GM12892 (cell line): ENCODE measurements at places on chromosomes 7 and 10.

DNA sequence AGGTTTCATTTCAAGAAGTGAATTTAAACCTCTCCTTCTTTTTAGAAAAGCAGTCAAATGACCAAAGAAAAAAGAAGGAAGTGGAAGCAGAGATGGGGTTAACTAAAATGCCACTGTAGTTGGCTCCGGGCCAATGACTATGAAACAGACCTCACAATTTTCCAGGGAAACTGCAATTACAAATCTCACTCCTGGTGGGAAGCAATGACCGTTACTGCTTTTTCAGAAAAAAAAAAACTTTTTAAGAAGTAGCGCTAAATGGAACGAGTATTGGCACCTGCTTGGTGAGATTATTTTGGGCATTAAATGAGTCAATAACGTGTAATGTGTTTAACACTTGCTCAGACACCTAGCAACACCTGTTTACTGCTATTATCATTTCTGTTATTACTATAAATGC lies 1.2 kb downstream of the SFRP4 start:
- DNase-seq: no peak

DNA sequence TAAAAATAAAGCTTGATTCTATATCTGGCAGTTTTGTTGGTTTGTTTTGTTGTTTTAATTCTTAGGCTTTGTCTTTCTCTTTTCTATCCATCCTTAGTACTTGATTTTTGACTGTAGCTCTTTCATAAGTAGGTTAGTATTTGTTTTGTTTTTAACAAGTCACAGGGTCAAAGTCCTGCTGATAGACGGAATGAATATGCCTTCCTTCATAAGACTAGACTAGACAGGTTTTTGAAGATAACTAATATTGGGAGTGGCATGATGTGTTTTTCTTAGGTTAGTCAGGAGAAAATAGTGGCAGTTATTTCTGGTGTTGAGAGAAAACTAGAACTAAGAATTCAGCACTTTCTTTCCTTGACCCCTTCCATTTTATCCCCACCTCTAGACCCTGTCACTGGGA lies 50.4 kb downstream of the CASD1 start:
- no peak for DNase-seq

- no peak for DNase-seq
Observed at GRCh38 chr10:63115732-63116383, 17.3 kb upstream of the NRBF2 start.

GRCh38 chr7:21377545-21377944 lies 50.3 kb upstream of the SP4 start:
- no peak for DNase-seq

- DNase-seq: no peak
Observed at GRCh38 chr7:47540387-47541350, 41.2 kb downstream of the TNS3 start.

GRCh38 chr7:134919240-134919641 lies 67.1 kb upstream of the AGBL3 start:
- DNase-seq: no peak

- DNase-seq: no peak
Observed at GRCh38 chr7:105213611-105214010, 175.1 kb downstream of the SRPK2 start.

GRCh38 chr10:16381083-16381482 lies 55.7 kb upstream of the PTER start:
- DNase-seq: no peak

GRCh38 chr7:93432130-93432529 lies 142.4 kb downstream of the CALCR start:
- no peak for DNase-seq

DNA sequence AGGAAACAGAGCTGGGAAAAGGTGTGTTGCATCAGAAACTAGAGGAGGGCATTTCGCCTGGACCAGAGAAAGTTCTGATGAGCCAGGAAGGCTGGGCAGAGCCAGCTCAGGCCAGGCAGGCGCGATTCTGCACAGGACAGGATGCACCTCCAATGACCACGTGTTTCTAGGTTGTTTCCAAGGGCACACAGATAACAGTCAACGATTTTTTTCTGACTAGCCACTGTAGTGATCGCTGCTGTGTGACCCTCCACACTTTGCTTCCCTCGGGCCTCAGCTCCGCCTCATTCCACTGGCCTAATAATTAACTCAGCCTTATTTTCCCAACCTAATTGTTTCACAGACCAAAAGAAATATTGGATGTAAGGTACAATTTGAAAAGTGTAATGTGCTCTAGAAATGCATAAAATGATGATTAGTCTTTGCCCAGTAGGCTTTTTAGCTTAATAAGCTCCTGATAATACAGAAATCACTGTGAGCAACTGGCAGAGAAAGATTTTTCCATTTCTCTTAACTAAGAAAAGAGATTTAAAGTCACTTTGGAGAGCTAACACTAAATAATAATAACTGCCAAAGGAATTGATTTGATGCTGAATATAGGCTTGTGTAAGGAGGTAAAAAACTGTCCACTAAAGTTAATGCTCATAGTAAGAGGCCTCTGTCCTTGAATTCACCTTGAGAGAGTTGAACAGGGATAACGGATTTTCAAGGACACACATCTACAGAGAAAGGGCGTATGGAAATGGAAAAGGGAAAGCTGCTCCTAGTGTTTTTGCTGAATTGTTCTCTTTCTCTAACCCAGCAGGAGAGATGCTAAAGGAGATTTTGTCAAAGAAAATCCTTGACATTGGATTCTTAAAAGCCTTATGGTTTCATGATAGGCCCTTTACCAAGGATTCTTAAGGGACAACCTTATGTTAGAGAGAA lies 291.0 kb upstream of the C7orf33 start:
- DNase-seq: no peak

DNA sequence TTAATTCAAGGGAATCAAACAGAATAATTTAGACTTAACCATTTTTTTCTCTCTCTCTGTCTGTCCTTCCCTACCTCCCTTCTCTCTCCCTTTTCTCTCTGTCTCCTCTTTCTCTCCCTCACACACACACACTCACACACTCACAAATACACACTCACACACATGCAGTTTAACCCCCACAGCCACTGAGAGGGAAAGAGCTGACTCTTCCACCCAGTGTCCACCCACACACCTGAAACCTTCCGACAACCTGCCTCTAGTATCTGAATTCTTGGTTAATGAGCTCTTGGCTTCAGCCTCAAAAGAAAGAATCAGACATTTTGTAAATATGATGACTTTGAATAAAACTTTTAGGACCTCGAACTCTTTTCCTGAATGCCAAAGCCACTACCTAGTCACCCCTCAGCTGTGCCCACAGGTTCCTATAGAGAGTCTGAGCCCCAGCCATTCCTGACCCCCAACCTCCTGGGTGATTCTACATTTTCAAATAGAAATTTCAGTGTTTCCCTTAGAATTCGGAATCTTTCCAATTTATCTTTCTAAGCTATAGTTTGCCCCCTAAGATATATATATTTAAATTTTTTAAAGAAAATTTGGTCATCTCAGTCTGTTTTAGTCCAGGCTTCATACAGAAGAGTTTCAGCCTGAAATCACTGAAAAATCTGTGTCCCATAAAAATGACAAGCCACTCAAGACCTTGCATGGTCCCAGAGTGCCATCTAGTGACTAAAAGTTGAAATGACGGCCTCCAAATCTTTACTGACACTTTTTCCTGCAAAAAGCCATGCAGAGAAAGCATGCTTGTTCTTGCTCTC lies 202.8 kb downstream of the IPMK start:
- DNase-seq: no peak

DNA sequence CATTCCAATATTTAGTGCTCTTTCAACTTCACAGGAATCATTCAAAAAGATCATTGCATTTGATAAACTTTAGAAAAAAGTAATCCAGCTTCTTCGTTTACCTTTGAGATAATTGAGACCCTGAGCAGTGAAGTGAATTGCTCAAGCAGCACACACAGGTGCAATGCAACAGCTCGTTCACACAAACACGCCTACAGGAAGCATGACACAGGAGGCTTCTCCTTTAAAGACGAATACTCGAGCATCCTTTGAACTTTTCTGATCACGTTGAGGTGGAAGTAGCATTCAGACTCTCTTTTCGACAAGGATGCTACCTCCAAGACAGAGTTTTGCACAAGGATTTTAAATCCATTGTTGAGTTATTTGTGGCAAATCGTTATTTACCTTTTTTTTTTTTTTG lies 18.0 kb upstream of the RSU1 start:
- no peak for DNase-seq

GRCh38 chr10:19775296-19775695 lies 40.9 kb upstream of the PLXDC2 start:
- DNase-seq: no peak

DNA sequence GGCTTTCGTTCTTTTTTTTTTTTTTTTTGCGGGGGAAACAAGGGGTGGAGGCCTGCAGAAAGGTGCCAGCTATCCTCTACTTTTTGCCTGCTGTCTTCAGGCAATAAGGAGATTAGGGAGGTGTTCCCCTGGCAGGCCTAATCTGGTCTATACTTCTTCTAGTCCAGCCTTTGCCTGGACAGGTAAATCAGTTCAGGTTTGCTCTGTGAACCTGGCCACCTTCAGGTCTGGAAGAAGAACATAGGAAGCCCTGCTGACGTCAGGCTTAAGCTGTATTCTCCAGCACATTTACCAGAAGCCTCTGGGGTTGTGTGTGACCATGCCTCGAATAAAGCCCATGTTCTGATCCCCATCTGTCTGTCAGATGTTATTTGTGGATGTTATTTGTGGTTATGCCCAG lies 115.4 kb downstream of the SDK1 start:
- no peak for DNase-seq

GRCh38 chr7:21566094-21566493 lies 23.3 kb downstream of the DNAH11 start:
- no peak for DNase-seq

GRCh38 chr7:106421181-106421762 lies 136.5 kb upstream of the NAMPT start:
- DNase-seq: no peak

DNA sequence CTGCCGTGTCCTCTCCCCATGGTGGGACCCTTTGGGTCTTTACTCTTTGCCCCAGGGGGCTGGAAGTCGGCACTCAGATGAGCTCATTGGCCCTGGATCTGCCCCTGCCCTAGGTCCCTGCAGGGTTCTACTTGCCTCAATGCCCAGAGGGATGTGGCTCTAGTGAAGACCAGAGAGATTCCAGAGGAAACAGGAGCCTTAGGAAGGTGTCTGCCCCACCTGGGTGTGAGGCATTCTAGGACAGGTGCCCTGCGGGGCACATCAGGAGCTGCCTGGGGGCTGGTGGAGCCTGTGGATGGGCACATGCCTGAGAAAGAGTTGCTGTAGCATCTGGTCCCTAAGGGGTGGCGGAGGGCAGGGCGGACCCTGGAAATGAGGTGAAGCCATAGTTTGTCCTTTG lies 128.6 kb downstream of the ADCY1 start:
- no peak for DNase-seq
